ENCODE measurements at places on chromosomes 5 and 9. TPM values are rescaled to one million over a fixed set of nuclear protein-coding genes. Genes with fewer than 3 reads are reported as not detected.

The AJM1 gene
- 0.95 TPM for total RNA-seq

The NAIF1 gene
- 17.8 TPM for total RNA-seq

The ROPN1L gene
- 0.32 TPM for total RNA-seq

The PSMB7 gene
- 329 TPM for total RNA-seq

The ALDH1B1 gene
- total RNA-seq, result 6.3 TPM

The SPATA31D4 gene
- not detected for total RNA-seq

The SLC46A2 gene
- total RNA-seq, result not detected

The LCN1 gene
- not detected for total RNA-seq

The KIF20A gene
- total RNA-seq, result 4.0 TPM

The SLC27A6 gene
- not detected for total RNA-seq

The ATP10B gene
- total RNA-seq, result not detected

The GRIA1 gene
- total RNA-seq, result 0.16 TPM

The PCDHGA2 gene
- total RNA-seq, result 4.9 TPM

The RHOBTB3 gene
- total RNA-seq, result 296 TPM

The PHYHD1 gene
- total RNA-seq, result 16.3 TPM

The DDX4 gene
- total RNA-seq, result not detected

The OTP gene
- total RNA-seq, result not detected

The PPP2R2B gene
- total RNA-seq, result under 0.01 TPM

The PRXL2C gene
- 16.2 TPM for total RNA-seq

The EMB gene
- 4.3 TPM for total RNA-seq

The NNT gene
- 84.8 TPM for total RNA-seq

The MELK gene
- 6.5 TPM for total RNA-seq

The SH3GL2 gene
- not detected for total RNA-seq

The LTC4S gene
- 1.3 TPM for total RNA-seq

The TMC1 gene
- total RNA-seq, result under 0.01 TPM

The CARD9 gene
- total RNA-seq, result 0.79 TPM

The TERT gene
- not detected for total RNA-seq

The RAD1 gene
- 33.4 TPM for total RNA-seq

The CACFD1 gene
- total RNA-seq, result 7.6 TPM

The FTMT gene
- not detected for total RNA-seq

The TMOD1 gene
- 0.16 TPM for total RNA-seq

The CNOT8 gene
- total RNA-seq, result 42.1 TPM

The CXCL14 gene
- total RNA-seq, result not detected

The PCDHGA11 gene
- 12.0 TPM for total RNA-seq

The C9orf153 gene
- 0.32 TPM for total RNA-seq

The NTMT1 gene
- 25.1 TPM for total RNA-seq

The NUTM2F gene
- not detected for total RNA-seq

The SPINK6 gene
- not detected for total RNA-seq

The ACTL7B gene
- not detected for total RNA-seq

The KCTD16 gene
- total RNA-seq, result 0.26 TPM

The PCDHB8 gene
- total RNA-seq, result 0.32 TPM

The IFT74 gene
- 10.0 TPM for total RNA-seq

The LHFPL2 gene
- 46.3 TPM for total RNA-seq

The PAM gene
- total RNA-seq, result 241 TPM

Measured in bronchial smooth muscle cell (primary cell).